ENCODE measurements at places on chromosomes 4 and X. TPM values are rescaled to one million over a fixed set of nuclear protein-coding genes. Genes with fewer than 3 reads are reported as not detected.

Gene ZBED1
- total RNA-seq, result 36.7 TPM

DNA sequence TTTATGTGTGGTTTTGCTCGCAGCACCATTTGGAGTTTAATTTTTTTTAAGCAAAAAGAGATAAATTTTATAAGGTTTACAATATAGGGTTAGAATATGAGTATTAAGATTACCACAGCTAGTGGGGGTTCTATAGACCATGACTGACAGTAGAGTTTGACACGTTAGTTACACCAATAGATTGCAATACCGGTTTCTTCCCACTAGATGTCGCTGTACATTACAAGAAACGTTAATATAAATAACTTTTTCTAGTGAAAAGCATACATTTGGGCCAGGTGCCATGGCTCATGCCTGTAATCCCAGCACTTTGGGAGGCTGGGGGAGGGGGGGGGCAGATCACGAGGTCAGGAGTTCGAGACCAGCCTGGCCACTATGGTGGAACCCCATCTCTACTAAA is 433.6 kb downstream of the MAGEB5 start:
- DNase-seq, result no peak

Gene LUZP4
- total RNA-seq, result not detected

Gene CXorf49
- 70.9 TPM for total RNA-seq

DNA sequence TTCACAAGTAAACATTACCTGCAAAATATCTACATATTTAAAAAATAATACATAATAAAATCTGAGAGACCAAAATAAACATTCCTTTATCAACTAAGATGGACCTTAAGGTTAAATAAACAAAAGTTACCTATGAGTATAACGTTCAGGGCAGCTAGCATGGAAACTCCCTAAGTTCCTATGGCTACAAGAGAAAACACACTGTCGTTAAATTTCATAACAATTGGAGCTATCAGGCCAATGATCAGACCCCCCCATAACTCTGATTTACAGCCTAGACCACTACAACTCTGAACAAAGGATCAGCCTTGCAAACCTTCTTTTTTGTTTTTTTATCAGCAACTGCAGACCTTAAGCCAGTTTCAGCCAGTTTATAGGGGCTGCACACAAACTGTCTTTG is 1418.4 kb downstream of the PCDH18 start:
- no peak for DNase-seq

Gene CD40LG
- not detected for total RNA-seq

DNA sequence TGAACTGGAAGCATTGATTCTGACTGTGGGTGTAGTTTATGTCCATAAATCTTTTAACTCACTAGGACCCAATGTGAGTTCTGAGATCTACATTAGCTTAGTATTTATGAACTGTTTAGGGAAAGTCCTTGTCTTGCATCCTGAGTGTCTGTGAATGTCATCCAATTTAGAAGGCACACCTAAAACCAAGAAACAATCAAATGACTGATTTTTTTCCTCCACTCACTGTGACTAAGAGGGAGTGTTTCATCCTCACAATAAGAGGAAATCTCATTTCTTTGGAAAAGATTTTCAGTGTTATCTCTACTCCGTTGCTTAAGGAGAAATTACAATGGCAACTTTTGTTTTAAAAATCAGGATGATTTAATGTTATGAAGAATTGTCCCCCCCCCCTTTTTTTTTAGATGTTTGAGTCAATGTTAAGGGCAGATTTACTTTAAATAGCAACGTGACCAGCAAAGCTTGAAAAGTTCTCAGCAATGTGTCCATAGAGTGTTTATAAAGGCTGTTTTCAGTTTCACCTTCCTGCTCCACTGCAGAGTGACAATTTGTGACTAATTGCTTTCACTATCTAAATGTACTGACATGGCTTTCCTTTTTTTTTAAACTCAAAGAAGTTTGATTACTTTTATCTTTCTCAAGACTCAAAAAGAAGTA is 173.0 kb downstream of the SPCS3 start:
- peak; percentile 36 for DNase-seq

GRCh38 chr4:41154010-41154813 is 60.1 kb downstream of the APBB2 start:
- DNase-seq, result no peak

GRCh38 chrX:24566240-24566639 is 80.9 kb downstream of the PCYT1B start:
- no peak for DNase-seq

- DNase-seq, result no peak
Measured at GRCh38 chr4:187387739-187388138, 607.8 kb upstream of the ZFP42 start.

All from epithelial cell of proximal tubule (primary cell).